Left renal pelvis (tissue), 4 donors: ENCODE measurements at places on chromosomes 3 and 15. TPM values are rescaled to one million over a fixed set of nuclear protein-coding genes. Genes with fewer than 3 reads are reported as not detected.

DNA sequence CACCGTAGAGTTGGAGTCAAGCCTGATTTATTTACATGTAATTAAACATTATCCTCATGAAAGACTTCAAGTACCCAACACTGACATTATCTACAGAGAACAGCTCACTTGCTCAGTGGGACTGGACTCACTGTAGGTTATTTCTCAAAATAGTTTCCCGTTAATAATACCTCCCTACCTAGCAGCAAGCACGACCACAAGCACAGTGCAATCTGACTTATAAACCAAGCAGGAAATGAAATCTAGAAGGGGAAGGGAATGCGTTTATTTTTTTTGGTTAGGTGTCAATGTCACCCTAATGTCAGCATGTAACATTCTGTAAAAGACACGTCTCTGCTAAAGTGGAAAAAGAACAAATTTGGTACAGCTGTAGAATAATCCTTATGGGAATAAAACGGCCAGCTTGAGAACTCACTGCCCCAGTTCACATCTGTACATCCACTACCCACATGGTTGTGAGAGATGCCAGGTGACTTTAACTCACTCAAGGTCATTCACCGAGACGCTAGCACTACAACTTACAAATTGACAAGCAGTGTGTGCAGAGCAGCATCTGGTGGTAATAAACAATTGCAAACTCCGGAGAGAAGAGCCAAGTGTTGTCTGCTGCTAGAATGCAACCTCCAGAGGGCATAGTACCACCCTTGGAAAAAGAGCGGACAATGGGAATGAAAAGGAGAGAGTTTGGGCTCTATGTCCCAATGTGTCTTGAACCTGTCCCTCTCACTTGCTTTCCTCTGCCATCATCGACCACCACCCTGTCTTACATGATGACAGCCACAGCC, 242.5 kb downstream of the CADPS start:
- no peak for DNase-seq

DNA sequence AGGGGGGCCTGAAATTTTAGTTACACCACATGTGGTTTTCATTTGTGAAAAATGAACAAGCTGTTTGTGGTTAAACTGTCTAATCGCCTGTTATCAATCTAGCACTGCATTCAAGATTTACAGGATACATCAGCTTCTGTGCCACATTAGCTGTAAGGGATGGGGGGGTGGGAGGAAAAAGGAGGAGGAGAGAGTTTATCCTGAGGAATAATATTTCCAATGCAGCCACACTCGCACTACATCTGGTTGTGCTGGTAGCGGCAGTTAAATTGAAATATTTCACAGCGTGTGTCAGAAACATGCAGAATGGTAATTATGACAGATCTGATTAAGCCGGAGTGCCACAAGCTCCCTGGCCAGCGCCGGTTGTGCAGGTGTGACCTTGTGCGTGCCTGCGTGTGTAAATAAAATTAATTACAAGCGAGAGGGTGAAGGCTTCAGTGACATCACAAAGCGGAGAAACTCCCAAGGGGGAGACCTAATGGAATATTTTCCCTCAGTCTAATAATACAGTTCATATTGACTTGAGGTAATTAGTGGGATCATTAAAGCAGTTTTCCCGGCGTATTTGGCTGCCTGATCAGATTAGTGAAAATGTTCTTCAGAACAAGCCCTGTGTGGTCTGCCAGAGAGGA, 55.5 kb downstream of the SATB1 start:
- no peak for DNase-seq

DNA sequence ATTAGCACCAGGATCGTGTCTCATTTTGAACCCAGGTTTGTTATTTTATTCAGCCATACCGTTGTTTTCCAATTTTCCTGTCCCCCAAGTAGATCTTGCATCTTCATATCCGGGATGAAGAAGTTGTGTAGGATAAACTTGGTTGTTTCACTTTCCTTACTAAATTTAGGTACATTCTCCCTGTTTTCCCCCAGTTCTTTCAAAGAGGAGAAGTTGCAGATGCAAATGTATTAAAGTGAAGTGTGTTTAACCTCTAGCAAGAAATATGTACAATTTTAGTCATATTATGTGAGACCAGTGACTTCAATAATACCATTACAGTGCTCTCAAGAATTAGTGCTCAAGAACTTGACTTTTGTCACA, 1.3 kb downstream of the ATXN7 start:
- no peak for DNase-seq

DNA sequence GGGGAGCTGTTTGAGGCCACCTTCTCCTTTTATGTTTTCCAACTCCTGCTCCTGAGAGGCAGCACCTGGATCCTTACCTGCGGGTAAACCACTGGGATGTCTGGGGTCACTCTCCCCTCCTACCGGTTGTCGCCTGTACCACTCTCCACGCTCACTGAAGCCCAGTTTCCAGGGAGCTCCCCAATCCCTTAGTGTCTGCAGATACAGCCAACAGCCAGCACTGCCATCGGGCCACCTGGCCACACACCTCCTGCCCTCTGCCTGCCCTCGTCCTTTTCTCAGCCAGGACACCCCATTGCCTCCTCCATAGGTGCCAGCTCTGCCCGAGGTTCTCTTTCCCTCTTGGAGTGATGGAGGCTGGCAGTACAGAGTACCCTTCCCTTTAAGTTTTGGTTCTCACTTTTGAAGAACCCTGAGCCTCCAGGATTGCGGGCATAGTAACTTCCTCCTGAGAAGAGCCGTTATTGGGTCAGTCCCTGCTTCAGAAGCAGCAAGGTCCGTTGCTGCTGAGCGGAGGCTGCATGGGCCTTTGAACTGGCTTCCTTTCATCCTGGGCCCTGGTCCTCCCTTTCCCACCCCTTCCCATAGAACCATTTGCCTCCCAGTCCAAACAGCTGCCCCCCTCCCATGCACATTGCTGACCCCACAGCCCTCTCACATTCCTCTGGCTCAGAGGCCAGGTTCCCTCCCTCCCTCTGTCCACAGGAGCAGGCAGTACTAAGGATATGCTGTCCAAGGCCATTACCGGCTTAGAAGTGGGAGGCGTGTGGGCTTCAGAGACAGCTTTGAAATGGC, 30.9 kb downstream of the ARNT2 start:
- DNase-seq: peak; percentile 32

DNA sequence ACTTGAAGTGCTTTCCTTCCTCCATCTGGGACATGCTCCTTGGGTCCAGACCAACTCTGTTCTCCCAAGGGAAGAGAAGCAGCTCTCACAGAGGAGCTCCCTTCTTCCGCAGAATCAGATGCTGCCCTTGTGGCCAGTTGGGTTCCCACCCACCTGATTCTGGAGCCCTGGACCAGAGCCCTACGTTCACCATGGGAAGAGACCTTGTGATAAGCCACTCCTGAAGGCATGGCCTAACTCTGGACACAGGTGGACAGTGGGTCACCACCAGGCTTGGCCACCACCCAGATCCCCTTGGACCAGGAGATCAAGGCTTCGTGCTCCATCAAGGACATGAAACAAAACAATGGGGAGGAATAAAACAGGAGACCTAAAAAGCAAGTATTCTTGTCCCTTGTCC, 172.2 kb downstream of the RPLP1 start:
- DNase-seq: no peak

- DNase-seq: no peak
These were observed 7.9 kb upstream of the HHATL start for GRCh38 chr3:42710323-42711021.

GRCh38 chr3:12768579-12769527, 9.8 kb upstream of the TMEM40 start:
- DNase-seq: no peak

GRCh38 chr3:194093842-194094241, 42.1 kb upstream of the HES1 start:
- no peak for DNase-seq

DNA sequence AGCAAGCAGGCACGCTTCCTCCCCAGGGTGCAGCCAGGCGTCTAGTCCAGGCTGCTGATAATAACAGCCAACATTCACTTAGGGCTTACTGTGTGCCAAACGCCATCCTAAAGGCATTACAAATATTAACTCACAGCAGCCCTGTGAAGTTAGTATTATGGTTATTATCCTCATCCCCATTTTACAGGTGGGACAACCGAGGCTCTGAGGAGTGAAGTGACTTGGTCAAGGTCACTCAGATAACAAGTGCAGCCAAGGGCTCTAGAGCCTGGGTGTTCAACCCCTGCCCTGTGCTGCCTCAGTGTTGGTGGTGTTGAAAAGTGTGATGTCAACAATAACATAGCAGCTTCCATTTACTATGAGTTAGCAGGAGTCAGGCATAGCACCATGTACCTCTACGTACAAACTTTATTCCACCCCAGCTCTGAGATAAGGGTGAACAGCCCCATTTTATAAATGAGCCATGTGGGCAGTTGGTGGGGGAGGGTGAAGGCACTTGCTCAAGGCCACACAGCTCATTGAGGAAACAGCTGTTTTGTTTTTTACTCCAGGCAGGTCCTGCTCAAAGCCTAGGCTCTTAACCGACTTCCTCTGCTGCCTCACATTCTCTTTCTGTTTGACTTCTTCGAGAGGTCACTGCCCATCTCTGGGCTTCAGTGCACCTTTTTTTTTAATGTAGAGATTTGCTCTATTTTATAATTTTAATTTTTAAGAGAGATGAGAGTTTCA, 24.0 kb upstream of the TRH start:
- no peak for DNase-seq

GRCh38 chr15:65115542-65115941, 542 bp upstream of the UBAP1L start:
- no peak for DNase-seq

DNA sequence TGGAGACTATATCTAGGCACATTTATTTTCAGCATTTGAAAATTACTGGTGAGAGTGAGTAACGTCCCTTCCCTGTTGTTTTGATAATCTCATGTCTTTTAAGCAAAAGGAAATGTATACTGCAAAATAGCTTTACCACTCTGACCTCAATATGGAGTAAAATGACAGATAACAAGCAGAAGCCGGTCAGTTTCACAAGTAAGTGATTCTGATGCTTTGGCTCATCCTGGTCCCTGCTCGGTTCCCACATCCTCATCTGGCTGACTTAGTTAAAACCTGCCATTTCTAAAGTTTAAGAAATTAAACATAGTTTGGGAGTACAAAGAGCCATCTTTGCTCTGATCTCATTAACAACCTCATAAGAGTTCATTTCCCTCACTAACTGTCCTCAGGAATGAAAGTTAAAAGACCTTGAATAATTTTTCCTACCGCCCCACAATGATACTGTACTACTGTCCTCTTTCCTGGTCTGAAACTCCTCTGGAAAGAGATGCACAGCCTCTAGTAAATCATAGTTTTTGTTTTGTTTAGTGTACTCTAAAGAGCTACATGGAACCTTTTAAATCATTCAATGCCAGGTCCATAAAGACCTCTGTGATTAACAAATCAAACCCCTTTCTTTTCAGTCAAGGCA, 72.3 kb upstream of the ICE2 start:
- no peak for DNase-seq

- no peak for DNase-seq
These were observed 184.4 kb downstream of the PEX5L start for GRCh38 chr3:179852142-179852905.

CCDC80 gene
- 140 TPM for polyA plus RNA-seq

SLC15A2 gene
- polyA plus RNA-seq: 3.1 TPM

AGBL1 gene
- polyA plus RNA-seq: 0.06 TPM
